ENCODE measurements at places on chromosomes 11 and 22.

DNA sequence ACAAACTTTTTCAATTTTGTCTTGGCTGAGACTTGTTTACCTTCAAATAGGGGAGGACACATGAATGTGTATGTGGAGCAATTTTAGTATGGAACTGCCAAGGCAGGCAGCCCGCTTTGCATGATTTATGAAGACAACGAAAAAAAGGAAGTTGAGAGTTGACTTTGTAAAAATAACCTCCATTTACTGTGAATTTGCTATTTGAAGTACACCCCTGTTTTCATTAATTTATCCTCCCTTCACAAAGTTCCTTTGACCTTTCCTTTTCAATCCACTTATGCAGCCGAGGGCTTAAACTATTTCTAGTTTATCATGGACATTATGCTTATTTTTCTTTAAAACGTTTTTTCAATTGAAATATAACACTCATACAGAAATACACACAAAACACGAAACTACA lies 369.6 kb upstream of the CADM1 start:
- no peak for DNase-seq

- DNase-seq = no peak
These were observed 49.9 kb downstream of the ZNRF3 start for GRCh38 chr22:28933321-28933720.

GRCh38 chr11:8688414-8689362 lies 6.1 kb downstream of the RPL27A start:
- peak; percentile 43 for DNase-seq

DNA sequence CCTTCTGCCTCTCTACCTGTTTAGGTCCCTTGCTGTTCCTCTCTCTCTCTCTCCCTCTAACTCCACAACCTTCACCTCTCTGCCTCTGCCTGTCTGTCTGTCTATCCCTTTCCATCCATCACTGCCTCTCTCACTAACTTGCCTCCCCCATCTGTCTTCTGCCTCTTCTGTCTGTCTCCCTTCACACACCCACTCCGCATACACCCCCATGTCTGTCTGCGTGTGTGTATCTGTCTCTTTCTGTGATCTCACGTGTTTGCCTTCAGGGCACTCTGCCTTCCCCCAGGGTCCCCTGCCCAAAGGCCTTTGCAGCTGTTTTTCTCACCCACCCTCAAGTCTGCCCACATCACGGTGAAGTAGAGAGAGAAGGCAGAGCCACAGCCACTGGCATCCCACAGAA lies 7.9 kb downstream of the RTN4RL2 start:
- DNase-seq = no peak

GRCh38 chr11:132866783-132867545 lies 665.3 kb downstream of the OPCML start:
- DNase-seq = no peak

GRCh38 chr11:125452125-125452470 lies 44.0 kb downstream of the FEZ1 start:
- DNase-seq = no peak

- DNase-seq = no peak
These were observed 68.3 kb upstream of the POU2AF2 start for GRCh38 chr11:111177037-111177871.

GRCh38 chr11:44964526-44965209 lies 14.0 kb upstream of the TP53I11 start:
- DNase-seq = no peak

Data from stimulated activated CD4-positive, alpha-beta T cell treated with anti-CD3 and anti-CD28 coated beads, Interleukin-1b, Interleukin-23, amount 100 ng/mL, for 1 hour (primary cell).